Hindlimb muscle (tissue), 1 donor: ENCODE measurements at places on chromosomes 12 and 14. TPM values are rescaled to one million over a fixed set of nuclear protein-coding genes. Genes with fewer than 3 reads are reported as not detected.

The RXYLT1 gene
- 20.1 TPM for polyA plus RNA-seq

The IL23A gene
- polyA plus RNA-seq = 0.52 TPM

The SLC38A4 gene
- 10.3 TPM for polyA plus RNA-seq

The GRIN2B gene
- 0.01 TPM for polyA plus RNA-seq

The LMNTD1 gene
- not detected for polyA plus RNA-seq

The KRT78 gene
- polyA plus RNA-seq = not detected

The COQ6 gene
- 49.3 TPM for polyA plus RNA-seq

The SPX gene
- polyA plus RNA-seq = 32.7 TPM

The NANOG gene
- polyA plus RNA-seq = 0.61 TPM

The GLI1 gene
- 8.2 TPM for polyA plus RNA-seq
